ENCODE measurements at places on chromosomes 7 and 10. TPM values are rescaled to one million over a fixed set of nuclear protein-coding genes. Genes with fewer than 3 reads are reported as not detected.
A peak's percentile ranks its signal among the peaks of the same experiment; 100 is the strongest.

- DNase-seq = no peak
Observed at GRCh38 chr10:11876324-11876723, 53.2 kb downstream of the PROSER2 start.

SPRN gene
- not detected for total RNA-seq

GRCh38 chr7:27922907-27923641, 183.1 kb downstream of the TAX1BP1 start:
- peak; percentile 59 for DNase-seq

GRCh38 chr7:117176206-117176605, 146.7 kb downstream of the WNT2 start:
- no peak for DNase-seq

LBX1 gene
- total RNA-seq = not detected

MYL10 gene
- not detected for total RNA-seq

FKBP6 gene
- total RNA-seq = not detected

DNA sequence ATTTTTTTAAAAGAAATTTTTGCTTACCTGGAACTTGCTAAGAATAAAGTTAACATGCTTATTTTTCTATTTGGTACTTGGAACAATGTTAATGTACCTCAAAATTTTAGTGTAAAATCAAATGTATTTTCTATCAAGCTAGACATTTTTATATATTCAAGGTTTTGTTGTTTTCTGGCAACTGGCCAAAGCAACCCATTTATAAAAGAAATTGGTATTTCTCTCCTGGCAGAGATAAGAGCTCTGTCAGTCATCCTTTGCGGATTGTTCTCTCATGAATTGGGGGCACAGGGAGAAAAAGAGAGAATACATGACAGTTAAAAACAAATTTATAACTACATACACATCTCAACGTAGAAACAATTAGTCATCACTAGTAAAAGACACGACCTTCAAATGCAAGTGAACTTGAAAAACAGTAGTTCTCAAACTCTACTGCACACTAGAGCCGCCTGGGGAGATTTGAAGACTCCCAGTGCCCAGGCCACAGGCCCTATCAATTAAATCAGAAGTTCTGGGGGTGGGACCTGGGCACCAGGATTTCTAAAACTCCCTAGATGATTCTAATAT, 152.4 kb upstream of the LAMB4 start:
- no peak for DNase-seq

- no peak for DNase-seq
Observed at GRCh38 chr10:3666525-3667302, 118.3 kb downstream of the KLF6 start.

PLXDC2 gene
- 17.1 TPM for total RNA-seq

DNA sequence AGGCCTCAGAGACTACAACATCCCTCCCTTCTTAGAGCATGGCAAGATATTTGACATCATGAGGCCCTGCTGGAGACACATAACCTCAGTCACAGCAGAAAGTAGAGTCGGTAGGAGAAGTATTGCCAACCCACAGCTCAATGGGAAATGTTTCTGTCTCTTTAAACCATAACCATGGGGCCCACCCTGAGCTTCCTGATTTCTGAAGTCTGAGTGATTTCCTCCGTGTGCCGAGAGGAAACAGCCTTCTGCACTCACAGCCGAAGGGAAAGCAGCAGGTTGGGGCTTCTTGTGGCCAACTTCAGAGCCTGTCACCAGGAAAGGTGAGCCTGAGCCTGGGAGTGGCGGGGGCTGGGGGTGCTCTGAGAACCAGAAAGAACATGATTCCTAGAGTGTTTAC, at the start of gene GIMAP1:
TSS of gene GIMAP1 (plus strand) at position 246 of the 400 bp plus-strand sequence. CDS start 2,435 bp downstream, outside the sequence.
- peak; percentile 57 for DNase-seq

- DNase-seq = no peak
Observed at GRCh38 chr7:156753630-156754029, 113.1 kb downstream of the RNF32 start.

- no peak for DNase-seq
Observed at GRCh38 chr7:5387711-5388245, 35.9 kb downstream of the TNRC18 start.

- DNase-seq = no peak
Observed at GRCh38 chr10:117133273-117134055, 4.6 kb downstream of the VAX1 start.

MMP21 gene
- total RNA-seq = not detected

- DNase-seq = peak; percentile 58
Observed at GRCh38 chr10:8453587-8453986, 399.1 kb downstream of the GATA3 start.

DNA sequence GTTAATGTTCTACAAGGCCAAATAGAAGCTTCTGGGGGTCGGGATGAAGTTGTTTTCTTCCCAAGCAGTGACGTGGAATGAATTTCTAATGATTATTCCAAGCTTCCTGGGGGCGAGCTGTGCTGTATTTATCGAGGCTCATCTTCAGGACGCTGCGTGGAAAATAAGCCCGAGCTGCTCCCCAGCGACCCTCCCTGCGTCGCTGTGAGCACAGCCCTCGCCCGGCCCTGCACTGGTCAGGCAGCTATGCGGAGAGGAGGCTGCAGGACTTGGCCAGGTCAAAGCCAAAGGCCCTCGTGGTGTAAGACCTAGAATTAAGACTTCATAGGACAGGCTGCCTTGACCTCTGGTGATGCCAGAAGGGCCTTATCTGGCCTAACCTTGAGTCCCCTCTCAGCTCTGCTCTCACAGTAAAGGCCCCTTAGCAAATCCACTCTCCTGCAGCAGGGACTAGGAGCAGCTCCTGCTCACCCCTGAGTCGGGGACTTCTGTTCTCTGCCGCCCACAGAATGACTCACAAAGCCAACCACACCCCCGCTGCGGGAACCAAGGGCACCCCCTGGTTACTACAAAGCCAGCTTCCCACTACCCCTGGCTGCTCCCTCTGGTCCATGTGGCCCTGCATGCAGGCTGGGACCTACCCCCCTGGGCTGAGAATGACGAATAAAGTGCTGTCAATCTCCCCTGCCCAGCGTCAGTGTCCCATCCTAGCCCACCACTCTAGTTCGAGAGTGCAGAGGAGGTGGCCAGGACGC, 501.6 kb downstream of the TCERG1L start:
- DNase-seq = no peak

NPTX2 gene
- total RNA-seq = 32.0 TPM

- no peak for DNase-seq
Observed at GRCh38 chr10:29109707-29110571, 178.9 kb upstream of the LYZL1 start.

EBLN1 gene
- total RNA-seq = not detected

TMEM229A gene
- total RNA-seq = not detected

GRCh38 chr7:70006261-70006920, 408.1 kb downstream of the AUTS2 start:
- DNase-seq = no peak

OPN1SW gene
- total RNA-seq = not detected

DNA sequence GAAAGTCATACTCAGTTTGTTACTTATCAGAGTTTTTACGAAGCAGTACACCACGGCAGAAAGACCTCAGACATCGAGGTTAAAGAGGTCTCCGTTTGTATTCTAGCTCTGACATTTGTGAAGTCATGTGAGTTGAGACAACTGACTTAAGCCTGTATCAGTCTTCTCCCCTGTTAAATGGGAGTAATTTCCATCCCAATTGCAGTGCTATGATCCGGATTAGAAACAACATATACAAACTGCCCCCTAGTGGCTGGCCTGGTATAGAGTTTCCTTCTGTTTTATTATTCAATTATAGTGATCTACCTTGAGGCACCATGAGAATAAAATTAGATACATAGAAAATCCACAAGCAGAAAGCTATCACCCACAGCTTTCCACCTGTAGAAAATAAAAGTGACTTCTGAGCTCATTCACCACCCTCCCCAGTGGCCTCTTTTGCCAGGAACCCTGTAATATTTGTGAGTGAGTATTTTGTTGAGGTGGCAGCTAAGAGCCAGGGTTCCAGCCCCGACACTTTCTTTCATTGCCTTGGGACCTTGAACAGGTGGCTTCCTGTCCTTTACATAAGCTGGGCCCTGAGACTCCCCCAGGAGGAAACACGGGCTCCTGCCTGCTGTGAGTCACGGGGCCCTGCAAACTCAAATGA, 607.2 kb upstream of the MGMT start:
- DNase-seq = no peak

- DNase-seq = no peak
Observed at GRCh38 chr10:102159831-102160230, 7.6 kb downstream of the NOLC1 start.

GRCh38 chr10:26843736-26844135, 17.0 kb downstream of the ABI1 start:
- DNase-seq = no peak

DNA sequence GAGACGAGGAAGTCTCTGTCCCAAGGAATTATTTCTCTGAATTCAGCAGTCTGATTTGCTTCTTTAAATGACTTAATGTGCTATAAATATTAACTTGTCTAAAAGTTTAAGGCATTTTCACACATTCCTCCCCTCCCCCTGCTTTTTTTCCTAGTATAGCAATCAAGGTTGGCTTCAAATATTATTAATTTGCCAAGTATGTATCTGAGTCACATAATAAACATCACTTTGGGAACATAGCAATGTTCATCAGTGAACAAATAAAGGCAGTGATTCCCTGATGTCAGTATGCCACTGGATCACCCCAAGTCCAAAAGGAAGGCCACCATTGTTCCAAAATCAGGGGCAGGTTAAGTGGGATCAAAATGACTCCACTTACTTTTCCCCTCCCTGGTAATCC, 40.5 kb downstream of the PDE6C start:
- DNase-seq = no peak

IL2RA gene
- total RNA-seq = 0.61 TPM

GRCh38 chr7:84688671-84689070, 494.1 kb upstream of the SEMA3A start:
- DNase-seq = no peak

DNA sequence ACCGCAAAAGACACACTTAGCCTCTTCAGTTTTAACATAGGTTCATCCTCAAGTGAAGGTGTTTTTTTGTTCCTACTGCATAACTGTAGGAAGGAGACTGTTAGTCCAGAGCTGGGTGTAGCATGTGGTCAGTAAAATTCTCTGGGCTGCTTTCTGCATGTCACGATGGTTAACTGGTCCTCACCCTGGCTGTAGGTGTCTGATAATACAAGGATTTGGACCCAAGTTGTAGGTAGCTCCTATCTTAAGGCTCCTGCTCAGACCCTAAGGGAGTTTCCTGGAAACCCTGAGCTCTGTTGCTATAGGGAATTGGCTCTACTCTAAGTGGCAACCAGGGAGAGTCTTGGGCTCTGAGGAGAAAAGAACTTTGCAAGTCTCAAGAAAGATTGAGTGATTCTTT, 112.9 kb downstream of the SAMD9 start:
- no peak for DNase-seq

GDF2 gene
- total RNA-seq = not detected

DNA sequence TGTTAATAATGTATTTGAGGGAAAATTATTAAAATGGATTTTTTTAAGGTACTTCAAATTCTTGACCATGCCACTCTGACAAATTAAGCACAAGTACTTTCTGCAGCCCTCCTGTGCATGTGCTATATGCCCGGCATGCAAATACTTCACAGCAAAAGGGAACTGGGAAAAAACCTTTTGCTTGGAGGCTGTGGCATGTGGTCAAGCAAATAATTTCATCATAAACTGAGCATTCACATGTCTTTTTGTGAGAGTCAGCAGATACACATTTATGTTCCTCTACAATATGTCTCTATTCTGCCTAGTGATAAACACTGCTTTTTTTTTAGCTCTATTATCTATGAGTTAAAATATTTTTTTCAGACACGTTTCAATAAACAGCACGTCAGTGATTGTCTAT, 53.7 kb upstream of the SEMA3A start:
- DNase-seq = no peak

DNA sequence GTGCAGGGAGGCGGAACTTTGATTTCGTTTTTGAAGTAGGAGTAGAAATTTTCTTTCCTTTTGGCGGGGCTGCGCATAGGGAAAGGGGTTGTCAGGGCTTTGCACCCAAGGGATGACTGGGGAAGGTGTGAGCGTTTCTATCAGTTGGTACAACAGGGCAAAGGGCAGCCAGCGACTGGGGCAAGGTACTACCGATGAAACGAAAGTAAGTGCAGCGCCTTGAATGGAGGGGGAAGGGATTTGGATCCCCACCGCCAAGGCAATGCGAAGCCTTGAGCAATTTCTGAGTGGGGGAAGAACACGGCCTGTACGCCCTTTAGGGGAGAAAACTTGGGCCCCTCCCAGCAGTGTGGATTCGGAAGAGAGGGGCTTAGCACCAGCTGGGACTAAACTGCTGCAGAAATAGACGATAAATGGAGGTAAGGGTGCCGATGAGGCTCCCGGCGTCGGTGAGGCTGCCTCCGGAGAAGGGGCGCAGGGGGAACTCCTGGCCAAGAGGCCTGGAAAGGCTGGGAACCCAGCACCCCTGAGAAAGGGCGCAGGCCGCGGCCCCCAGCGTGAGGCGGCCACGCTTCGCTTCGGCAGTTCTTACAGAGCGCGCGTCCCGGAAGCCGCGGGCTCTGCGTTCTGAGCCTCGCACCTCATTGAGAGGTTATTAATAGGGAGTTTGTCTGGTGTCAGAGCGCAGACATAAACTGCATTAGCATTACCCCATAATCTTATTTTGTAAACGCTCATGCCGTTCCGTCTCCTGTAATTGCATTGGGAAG, 10.0 kb upstream of the TLX1 start:
- DNase-seq = no peak

OR2A1 gene
- not detected for total RNA-seq

SRRM3 gene
- total RNA-seq = 1.6 TPM

DNA sequence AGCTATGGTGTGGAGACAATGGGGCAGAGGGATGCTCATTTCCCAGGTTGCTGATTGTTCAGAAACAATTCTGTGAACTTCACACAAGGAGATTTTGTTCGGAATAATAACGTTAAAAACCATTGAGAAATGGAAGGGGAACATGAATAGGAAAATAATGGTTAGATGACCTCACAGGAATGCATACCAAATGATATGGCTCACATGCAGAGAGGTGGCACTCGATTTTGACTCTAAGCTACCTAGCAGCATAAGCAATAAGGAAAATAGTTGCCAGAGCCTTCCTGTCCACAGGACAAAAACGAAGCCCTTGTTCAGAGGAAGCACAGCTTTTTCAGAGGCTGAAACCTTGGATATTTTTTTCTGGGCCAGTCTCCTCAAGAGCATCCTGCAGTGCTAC, 293.1 kb downstream of the ZEB1 start:
- no peak for DNase-seq

- DNase-seq = peak; percentile 98
Observed at GRCh38 chr10:43362191-43362839, 9.1 kb upstream of the FXYD4 start.

- DNase-seq = no peak
Observed at GRCh38 chr7:106332201-106332600, 47.4 kb upstream of the NAMPT start.

DNA sequence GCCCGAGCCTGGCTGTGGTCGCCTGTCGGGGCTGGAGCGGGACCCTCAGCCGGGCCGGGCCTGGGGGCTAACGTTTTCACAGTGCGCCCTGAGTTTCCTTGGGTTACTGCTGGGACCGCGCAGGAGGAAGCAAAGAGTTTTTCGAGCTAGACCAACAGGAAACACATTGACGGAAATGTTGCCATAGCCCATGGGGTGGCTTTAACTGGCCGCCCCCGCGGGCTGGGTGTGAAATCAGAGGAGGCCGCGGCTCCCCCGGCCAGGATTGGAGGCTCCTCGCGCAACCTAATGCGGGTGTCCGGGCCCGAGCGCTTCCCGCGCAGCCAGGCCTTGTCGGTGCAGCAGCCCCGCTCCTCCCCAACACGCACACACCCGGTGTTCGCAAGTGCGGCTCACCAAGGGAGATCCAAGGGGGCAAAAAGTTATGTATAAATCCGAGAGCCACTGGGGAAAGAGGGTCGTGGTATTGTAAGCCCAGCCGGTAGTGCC, 1.9 kb downstream of the HHEX start:
- DNase-seq = peak; percentile 85
